ENCODE measurements at places on chromosomes 2 and 18.

- no peak for DNase-seq
Observed at GRCh38 chr2:192073878-192074277, 120.9 kb downstream of the TMEFF2 start.

DNA sequence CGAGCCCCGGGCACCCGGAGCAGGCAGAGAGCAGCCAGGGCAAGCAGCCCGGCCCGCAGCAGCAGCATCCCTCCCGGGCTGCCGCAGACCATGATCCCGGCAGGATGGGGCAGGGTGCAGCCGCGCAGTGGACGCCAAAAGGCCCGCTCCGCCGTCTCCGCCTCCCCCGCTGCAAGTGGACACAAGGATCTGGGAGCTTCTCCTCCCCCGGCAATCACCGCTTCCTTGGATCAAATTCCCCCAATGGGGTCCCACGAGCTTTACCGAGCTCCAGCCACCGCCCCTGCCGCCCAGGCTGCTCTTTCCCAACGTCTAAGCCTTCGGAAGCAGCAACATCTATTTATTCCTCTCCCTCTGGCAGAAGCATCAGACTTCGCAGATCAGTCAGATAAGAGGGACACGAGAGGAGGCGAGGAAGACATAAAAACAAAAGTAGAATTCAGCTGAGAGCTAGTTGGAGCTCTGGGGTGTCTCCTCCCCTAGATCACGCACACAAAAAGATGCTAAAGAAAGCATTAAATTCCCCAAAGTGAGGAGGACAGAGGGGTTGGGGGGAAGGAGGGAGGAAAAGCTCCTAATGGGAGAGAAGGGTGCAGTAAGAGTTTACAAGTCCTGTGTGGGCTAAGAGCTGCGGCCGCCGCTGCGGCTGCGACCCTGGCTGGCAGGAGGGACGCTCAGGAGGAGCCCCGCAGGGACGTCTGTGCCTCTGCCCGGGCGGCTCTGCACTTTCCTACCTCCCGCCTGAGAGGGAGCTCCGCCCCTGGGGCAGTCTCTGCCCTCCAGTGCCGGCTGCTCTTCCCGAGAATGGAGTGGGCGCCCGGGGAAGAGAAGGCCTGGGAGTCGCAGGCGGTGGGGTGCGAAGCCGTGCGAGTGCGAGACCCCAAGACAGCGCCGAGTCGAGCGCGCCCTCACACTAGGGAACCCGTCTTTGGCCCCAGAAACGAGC lies at the start of gene FRZB:
Gene FRZB (minus strand): TSS at position 177 of the 946 bp plus-strand sequence. CDS start 85 bp downstream, at position 92.
- no peak for DNase-seq

- DNase-seq: no peak
Observed at GRCh38 chr2:178998539-178998938, 51.4 kb downstream of the CCDC141 start.

- DNase-seq: no peak
Observed at GRCh38 chr2:172296267-172297046, 130.9 kb upstream of the ITGA6 start.

GRCh38 chr2:183678908-183679307 lies 554.7 kb downstream of the NUP35 start:
- DNase-seq: no peak

DNA sequence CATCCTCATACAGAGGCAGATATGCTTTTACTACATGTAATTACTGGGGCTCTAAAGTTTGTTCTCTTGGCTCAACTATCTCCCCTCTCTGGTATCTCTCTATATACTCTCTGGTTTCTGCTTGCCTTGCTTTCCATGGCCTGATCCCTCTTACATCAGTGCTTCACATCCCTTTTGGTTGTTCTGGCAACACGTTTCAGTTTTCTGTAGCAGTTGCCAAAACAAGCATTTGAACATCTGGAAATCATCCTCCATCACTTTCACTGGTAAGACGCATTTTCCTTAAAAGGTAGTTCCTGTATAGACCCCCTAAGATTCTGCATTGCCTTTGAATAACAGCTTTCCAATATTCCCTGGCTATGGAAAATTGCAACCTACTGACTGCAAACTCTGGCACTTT lies 25.9 kb downstream of the COL5A2 start:
- DNase-seq: no peak

DNA sequence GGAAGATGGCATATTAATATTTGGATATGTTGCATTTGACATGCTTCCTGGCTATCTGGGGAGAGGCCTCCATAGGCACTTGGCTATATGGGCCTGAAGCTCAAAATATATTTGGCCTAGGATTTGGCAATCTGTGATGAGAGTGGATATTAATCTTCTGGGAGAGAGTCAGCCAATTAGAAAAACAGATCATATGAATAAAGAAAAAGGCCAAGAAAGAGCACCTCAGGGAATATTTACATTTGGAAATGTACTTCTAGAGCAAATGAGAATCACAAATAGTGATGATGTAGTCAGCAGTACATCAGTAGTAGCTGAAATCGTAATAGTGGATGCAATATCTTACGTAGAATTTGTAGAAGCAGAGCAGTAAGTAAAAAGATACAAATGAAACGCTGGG lies 277.0 kb downstream of the CTNNA2 start:
- no peak for DNase-seq

DNA sequence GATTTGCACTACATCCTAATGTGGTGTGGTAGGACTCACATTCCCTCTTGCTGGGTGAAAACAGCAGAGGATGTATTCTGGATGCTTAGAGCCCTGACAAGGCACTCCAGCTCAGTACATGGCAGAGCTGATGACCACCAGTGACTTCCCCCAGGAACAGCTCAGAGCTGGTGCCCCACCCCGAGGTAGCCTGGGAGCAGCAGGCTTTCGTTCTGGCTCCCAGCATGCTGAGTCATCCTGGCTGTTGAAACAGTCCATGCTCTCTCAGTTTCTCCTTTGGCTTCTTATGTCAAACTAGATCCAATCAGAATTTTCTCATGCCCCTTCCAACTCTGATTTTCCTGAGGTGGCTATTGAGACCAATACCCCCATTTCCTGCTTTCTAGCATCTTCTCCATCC lies 438.2 kb downstream of the NBAS start:
- no peak for DNase-seq

- no peak for DNase-seq
Observed at GRCh38 chr2:191991442-191991841, 144.6 kb upstream of the CAVIN2 start.

DNA sequence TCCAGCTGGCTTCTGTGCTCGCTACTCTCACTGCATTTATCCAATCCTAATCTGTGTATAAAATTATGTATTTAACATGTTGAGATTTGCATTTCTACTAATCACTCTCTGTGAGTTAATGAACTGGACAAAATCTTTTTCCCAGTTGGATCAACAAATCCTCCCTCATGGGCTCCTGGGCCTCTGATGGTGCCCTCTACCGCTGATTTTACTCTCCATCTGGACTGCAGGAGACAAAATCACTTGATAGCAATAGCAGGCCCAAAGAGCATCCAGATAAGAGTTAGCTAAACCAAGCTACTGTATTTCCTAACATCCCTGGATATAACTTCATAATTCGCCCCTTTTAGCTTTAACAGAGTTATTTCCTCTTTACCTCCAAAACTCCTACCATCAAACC lies 14.4 kb downstream of the REG3G start:
- no peak for DNase-seq

GRCh38 chr2:223929571-223930102 lies 15.5 kb downstream of the WDFY1 start:
- DNase-seq: no peak

DNA sequence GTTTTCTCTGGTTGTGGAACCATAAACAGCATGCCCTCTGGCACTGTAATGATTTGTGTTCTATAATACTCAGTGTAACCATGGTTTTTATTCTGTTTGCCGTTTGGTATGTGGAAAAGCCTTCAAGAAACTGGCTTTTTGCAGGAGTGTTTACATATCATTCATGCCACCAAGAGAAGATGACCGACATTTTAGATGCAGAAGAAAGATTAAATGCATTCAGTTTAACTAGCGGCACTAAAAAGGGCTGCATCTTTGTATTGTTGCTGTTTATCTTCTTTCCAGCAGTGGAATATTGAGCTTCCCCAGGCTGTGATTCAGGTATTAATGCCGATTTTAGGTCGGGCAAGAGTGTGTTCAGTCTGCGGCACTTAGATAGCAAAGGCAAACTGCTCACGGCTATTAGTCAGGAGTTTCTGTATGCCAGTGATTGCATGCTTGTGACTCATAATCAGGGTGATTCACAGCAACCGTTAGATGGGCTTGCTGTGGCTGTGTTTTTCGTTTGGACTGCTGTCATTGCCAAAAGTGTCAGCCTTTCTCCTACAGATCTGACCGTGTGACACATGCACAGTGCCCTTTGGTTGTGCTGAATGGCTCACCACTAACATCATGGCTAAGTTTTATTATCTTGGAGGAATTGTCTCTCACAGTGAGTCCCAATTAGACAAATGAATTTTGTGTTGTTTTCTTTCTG lies 479.7 kb downstream of the PARD3B start:
- peak; percentile 4 for DNase-seq

All from stimulated activated CD4-positive, alpha-beta T cell treated with anti-CD3 and anti-CD28 coated beads, Interleukin-4, amount 100 ng/mL, for 1 hour (primary cell).